ENCODE measurements at places on chromosomes 1 and 21.

DNA sequence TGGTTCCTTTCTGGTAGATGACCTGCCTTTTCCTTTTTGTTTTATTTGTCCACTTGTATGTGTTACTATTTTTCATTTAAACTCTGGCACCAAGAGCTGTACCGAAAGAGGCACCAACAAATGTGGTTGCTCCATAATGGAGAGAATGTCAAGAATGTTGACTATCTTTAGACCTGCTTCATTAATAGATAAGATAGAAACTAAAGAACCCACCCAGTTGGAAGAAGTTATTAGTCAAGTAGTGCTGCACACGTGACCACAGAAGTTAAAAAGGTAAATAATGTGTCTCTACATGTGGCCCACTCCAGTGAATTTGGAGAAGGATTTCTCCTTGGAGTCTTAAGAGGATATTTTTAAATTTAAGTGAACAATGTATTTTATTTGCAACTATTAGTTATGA, 9.3 kb downstream of the ATP1A1 start:
- no peak for DNase-seq

DNA sequence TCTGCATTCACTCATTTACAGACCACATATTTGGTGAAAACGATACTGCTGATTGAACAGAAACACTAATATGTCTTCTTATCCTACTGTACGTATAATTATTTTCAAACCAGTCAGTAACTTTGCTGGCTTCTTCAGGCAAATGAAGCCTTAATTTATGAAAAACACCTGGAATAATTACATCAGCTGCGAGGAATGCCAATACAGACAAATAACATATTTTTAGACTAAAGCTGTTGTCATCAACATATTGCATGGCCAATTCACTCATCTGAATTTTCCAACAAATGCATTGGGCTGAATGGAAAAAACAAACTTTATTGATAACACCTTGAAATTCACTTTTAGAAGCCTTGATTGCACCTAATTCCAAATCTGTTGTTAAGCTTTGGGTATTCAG, 165.9 kb downstream of the HLX start:
- DNase-seq = no peak

- DNase-seq = no peak
Measured at GRCh38 chr1:220892997-220893700, 13.9 kb downstream of the HLX start.

DNA sequence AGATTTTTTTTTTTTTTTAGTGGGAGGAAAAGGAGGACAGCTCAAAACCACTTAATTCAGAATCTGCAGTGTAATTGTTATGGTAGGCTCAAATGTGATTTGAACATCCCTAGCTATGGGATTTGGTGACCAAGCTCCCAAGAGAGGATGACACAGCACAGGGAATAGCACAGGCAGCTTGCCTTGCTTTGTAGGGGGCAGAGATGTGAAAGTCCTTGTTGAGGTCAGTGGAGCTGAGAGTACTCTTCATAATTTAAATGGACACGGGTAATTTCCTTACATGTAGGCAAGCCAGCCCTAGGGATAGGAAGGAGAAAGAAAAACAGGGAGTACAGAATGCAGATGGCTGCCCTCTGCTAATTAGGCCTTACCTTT, 3.2 kb upstream of the UCK2 start:
- DNase-seq = no peak

DNA sequence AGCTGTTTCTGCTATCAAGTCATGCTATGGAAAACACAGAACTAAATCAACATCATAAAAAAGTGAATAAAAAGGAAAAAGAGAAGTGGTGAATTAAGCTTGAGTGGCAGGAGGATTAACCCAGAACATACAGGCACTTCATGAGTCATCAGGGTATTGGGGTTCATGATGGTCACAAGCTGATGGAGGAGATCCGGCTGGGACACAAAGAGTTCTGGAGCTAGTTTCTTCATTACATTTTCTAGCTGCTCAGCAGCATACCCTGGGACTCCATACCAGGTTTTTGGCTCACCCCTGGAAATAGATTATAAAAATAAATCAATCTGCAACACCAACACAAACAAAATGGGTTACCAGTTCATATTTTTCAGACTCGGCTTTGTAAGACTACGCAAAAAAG, 42.5 kb upstream of the SYT2 start:
- DNase-seq = no peak

Measured in activated CD4-positive, CD25-positive, alpha-beta regulatory T cell (primary cell).